ENCODE measurements at places on chromosomes 1 and 21.

DNA sequence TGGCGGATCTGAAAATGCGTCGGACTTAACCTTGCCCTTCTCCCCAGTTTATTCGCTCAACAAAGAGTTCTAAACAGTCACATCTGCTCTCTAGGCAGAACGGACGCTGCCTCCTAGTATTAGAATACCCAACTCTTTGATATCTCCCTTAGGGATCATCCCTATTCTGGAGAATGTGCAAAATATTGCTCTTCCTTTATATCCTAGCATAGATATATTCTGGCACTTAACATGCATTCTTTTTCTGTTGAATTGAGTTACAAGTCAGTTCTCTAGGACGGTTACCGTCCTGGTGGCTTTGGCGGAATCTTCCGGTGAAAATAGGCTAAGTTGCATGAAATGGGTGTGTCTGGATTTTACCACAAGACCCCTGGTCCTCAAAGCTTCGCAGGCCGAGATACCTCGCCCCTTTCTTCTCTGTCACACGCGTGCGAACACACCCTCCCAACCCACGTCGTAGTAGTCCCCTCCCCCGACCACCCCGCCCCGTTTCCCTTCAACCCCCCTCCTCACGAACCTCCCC lies 501 bp upstream of the DNAJC6 start:
- DNase-seq, result no peak

GRCh38 chr1:222877854-222878253 lies 63.0 kb downstream of the DISP1 start:
- DNase-seq, result no peak

DNA sequence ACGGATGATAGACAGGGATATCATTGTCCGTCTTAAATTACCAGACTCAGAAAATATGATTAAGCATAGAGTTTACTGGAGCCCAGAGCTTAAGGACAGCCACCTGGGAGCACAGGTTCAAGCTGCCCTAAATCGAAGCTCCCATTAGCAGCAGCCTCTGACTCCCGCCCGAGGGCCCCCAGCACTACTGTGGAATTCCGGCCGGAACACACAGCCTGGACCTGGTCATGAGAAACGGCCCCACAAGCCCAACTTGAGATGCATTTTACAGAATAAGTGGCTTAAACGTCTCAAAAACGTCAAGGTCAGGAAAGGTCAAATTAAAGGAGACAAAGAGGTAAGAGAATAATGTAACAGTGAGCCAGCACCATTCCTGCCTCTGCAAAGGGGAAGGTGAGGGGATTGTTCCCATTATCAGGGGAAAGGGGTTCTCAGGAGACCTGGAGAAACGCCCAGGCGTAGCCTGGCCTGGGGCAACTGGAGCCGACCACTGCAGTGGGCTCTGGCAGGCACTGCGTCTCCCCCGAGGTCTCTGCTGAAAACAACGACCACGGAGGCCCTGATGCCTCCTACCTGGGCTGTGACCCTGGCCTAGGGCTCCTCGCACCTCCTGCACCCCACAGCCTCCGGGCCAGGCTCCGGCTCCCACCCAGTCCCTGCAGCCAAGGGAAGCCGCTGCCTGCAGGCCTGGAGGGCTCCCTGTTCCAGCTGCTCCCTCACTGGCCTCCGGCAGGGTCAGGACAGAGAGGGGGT lies 11.5 kb upstream of the COL6A1 start:
- DNase-seq, result no peak

DNA sequence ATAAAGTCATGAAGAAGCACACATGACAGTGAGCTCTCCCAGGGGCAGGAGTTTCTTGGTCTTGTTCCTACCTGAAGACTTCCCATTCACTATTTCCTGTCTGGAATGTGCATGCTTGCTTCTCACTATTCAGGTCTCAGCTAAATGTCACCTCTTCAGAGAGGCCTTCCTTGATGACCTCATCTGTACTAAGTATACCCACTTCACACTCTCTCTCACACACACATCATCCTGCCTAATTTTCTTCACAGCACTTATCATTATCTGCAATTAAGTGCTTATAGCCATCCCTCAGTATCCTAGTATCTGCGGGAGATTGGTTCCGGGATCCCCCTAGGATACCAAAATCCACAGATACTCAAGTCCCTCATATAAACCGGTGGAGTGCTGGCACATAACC lies 146.4 kb upstream of the IVNS1ABP start:
- DNase-seq, result no peak

DNA sequence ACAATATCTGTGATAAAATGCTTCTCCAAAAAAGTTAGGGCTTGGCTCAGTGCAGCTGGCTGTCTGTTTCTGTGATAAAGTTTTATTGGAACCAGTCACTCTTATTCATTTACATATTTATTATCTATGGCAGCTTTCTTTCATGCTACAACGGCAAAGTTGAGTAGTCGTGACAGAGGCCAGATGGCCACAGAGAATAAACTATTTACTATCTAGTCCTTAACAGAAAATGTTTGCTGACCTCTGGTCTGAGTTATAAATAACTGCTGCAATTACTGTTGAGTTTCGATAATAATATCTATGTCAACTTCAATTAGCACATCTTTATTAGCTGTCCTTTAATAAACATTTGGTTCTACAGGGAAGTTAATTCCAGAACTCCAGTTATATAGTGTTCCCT lies 180.2 kb upstream of the RUNX1 start:
- no peak for DNase-seq

DNA sequence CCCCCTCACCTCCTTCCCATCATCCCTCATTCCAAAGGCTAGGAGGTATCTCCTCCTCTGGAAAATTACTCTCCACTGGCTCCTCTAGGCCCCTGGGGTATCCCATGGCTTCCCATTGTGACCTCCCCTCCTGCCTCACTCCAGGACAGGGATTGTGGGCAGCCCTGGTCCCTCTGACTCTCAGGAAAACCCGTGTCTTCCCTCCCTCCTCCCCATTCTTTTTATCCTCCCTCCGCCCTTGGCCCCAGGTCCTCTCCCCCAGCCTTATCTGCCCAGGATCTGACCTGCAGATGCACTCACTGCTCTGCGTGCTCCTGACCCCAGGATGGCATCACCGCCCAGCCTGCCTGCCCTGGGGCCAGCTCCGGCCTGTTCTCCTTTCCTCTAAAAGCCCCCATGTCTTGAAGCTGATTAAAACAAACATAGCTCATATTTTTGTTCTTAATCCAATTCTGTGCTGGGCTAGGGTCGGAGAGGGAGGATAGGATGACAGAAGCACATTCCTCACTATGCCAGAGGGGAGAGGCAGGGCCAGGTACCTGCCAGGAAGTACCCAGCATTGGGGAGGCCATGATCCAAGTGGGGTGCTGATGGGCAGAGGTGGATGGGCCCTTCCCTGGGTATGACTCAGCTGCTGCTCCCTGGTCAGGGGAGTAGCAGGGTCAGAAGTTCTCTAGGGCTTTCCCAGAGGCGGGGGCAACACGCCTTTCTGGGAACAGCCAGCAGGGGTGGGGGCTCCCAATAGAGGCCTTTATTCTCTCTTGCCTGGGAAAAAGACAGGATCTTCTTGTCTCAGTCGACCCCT lies 13.8 kb upstream of the UBL4B start:
- no peak for DNase-seq

GRCh38 chr1:208644401-208645160 lies 400.4 kb upstream of the PLXNA2 start:
- no peak for DNase-seq

- no peak for DNase-seq
Measured at GRCh38 chr1:58823481-58824010, 39.7 kb upstream of the JUN start.

DNA sequence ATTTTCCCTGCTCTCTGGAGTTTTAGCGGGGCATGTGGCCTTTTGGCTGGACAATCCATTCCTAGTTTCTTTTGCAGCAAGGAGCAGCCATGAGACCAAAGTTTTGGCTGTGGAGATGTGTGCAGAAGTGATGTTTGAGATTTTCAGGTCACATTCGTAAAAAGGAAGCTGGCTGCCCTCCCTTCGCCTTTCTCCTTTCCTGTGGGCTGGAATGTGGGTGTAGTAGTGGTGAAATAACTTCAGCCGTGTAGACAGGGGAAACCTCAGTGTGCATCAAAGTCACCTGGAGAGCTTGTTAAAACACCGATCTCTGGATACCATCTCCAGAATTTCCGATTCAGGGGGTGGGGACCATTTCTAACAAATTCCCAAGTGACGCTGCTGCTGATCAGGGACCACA lies 5.3 kb upstream of the GPR88 start:
- DNase-seq, result no peak

- DNase-seq, result no peak
Measured at GRCh38 chr1:10056599-10056987, 23.8 kb downstream of the UBE4B start.

DNA sequence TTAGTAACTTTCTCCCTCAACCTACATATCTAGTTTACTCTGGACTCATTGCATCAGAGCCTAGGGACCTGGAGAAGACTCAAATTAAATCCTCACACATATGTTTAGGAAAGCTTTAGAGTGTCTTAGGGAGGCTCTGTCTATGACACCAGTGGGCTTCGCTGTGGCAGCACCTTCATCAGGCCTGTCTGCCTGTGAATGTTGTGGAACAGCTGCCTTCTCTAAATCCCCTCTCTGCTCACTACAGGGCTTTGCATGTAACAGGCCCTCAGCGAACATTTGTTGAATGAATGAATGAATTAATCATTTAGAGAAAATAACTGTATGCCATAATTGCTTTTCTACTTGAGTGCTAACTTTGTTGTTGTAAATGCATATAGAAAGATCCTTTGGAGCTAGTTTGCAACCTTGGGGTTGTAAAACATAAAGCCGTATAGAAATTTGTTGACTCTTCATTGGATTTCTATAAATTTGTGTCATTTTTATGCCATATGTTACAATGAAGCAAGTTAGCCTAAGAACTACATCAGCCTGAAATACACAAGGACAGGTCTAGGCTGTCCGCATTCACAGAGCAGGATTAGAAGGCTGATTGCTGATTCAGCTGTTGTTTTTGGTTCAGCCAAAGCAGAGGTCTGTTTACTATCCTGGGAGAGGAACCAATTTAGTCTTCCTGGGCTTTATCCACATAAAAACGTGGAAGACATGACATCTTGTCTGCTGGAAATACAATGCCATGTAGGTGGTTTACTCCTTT lies 238.0 kb downstream of the ASTN1 start:
- DNase-seq, result no peak

- DNase-seq, result no peak
Measured at GRCh38 chr21:15928686-15929425, 199.1 kb downstream of the USP25 start.

GRCh38 chr21:37915497-37915911 lies 753 bp downstream of the KCNJ6 start:
- DNase-seq, result no peak

DNA sequence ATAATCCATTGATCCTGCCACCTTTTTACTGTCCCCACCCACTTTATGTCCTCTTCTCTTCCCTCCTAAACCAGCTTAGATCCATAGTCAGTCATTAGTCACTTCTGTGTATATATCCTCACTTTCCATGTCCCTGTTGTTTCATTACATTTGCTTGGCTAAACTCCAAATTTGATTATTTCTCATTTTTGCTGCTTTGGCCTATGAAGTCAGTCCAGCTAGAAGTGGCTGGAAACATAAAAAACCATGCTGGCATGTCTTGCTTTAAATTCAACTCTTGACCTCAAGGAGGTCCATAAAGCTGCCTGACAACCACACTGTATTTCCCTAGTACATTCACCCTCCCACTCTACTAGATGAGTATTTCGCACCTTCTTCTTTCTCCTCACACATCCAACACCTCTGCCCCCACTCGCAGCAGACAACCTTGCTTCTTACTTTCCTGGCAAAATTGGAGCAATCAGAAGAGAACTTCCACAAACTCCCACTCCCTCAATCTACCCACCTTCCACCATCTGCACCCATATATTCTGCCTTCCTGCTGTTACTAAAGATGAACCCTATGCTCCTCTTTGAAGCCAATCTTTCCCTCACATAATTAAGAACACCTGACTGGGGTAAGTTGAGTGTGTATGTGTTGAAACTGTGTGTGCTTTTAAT lies 72.1 kb downstream of the ZNF648 start:
- no peak for DNase-seq

DNA sequence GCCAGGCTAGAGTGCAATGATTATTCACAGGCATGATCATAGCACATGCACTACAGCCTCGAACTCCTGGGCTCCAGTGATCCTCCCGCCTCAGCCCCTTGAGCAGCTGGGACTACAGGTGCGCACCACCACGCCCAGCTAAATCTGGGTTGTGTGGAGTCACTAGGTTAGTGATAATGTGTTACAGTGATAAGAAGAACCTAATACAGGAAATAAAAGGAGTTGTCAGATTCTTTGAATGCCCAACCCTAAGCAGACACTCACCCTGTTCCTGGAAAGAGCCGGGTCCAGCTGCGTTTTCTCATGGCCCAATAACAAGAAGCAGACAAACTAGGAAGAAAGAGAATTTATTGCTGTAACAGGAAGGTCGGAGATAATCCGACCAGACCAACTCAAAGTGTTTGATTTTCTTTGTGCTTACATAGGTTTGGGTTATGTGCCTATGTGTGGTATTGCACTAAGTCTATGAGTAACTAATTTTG lies 8.8 kb downstream of the IFNGR2 start:
- no peak for DNase-seq

DNA sequence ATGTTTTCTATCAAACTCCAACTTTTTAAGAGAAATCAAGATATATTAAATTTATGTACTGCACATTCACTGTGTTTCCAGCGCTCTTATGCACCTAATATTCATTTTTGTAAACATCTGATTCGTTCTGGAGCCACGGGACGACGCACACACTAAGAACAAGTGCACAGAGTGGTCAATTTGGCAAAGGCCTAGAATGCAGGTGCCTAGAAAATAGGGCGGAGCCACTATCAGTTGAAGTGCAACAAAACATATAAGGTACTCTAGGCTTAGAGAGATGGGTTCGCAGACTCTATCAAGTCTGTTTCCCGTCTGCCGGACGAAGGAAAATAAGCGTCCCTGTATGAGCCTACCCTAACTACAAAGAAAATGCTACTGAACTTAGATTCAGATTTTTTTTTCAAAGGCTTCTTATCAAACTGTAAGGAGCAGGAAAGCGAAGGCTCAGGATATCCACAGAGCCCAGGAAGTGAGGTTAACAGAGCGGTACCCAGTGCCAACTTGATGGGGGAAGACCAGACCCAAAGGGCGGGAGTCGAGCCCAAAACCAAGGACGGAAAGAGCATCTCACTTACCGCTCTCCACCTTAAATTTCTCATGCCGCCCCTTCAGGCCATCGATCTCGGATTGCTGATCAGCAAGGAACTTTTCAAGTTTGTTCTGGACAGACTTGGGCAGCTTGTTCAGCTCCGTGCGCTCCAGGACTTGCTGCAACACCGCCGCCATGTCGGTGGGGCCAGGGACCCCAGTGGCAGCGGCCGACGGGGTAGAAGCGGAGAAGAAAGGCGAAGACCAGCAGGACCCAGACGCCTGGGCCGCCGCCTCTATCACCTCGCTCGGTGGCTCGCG lies 526 bp downstream of the TPR start:
- peak; percentile 50 for DNase-seq

DNA sequence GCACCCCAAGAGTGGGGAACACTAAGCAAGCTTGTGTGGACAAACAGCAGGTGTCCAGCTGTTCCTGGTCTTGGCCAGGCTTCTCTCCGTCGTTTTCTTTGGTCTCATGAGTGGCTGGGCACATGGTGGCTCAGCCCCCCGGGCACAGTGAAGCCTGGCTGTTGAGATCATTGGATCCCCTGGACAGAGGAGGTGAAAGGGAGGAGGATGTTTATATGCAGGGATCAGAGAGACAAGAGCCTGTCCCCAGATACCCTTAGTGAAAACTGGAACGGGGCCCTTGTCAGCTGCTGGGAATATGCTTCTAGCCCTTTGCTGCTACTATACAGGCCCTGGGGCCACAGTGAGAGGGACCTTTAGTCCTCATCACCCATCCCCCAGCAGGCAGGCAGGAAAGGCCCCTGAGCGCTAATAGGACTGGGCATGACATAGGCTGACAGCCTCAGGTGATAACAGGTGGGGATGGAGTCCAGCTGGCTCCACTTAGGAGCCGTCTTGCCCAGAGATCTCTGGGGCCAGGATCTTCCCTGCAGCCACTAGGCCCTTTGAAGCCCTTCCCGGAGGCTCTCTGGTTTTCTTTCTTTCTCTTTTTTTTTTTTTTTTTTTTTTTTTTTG lies 16.4 kb downstream of the EPHA8 start:
- no peak for DNase-seq
